ENCODE measurements at places on chromosomes 13 and 19. TPM values are rescaled to one million over a fixed set of nuclear protein-coding genes. Genes with fewer than 3 reads are reported as not detected.

Gene P2RY11
- 61.1 TPM for total RNA-seq

Gene ZNF541
- total RNA-seq: not detected

Gene LMTK3
- total RNA-seq: 3.6 TPM

Gene TNNT1
- total RNA-seq: 0.36 TPM

Gene SCEL
- not detected for total RNA-seq

Gene PAK4
- 14.8 TPM for total RNA-seq

Gene HNRNPM
- total RNA-seq: 352 TPM

Gene ZFP82
- total RNA-seq: 4.4 TPM

Gene NLRP11
- not detected for total RNA-seq

Gene COX7A1
- not detected for total RNA-seq

Gene SPACA4
- total RNA-seq: not detected

All from activated CD4-positive, alpha-beta T cell treated with anti-CD3 and anti-CD28 coated beads, Interleukin-2, amount 10 ng/mL, durations not matched to agents 24 days and 14 days (primary cell).